ENCODE measurements at places on chromosomes 5 and 9.

- DNase-seq: no peak
Observed at GRCh38 chr9:77018058-77018968, 1.1 kb upstream of the FOXB2 start.

DNA sequence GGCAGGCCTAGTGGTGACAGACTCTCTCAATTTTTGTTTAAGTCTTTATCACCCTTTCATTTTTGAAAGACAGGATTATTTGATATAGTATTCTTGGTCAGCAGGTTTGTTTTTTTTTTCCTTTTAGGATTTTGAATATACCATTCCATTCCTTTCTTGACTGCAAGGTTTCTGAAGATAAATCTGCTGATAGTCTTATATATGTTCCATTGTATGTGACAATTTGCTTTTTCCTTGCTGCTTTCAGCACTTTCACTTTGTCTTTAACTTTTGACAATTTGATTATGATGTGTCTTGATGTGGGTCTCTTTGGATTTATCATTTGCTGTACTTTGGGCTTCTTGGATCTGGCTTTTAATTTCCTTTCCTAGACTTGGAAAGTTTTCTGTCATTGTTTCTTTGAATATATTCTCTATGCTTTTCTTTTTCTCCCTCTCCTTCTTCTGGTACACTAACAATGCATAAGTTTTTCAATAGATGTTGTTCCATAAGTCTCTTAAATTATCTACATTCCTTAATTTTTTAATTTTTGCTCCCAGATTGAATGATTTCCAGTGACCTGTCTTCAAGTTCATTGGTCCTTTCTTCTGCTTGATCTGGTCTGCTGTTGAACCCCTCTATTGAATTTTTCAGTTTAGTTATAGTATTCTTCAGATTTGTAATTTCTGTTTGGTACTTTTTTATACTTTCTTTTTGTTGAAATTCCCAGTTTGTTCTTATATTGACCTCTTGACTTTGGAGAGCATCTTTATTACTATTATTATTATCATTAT is 14.6 kb upstream of the FBXW2 start:
- DNase-seq: no peak

- DNase-seq: no peak
Observed at GRCh38 chr5:148458036-148458888, 74.5 kb downstream of the FBXO38 start.

DNA sequence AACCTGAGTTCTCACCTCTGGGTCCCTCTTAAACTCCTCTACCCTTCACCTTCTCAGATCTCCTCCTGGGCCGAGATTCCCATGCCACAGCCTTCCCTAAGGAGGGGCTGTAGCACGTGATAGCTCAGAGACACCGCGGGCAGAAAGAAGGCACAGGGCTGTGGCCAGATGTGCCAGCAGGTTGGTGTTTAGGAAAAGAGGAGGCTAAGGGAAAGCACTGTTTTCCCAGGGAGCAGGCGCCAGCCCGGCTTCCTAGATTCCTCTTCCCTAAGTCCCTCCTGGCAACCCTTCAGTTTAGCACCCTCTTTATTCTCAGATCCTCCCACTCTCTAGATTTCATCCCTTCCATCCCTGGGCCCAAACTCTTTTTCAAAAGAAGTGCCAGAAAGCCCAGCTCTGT is 59.4 kb upstream of the CCNG1 start:
- DNase-seq: no peak

- no peak for DNase-seq
Observed at GRCh38 chr9:88090151-88090581, 48.1 kb downstream of the SPATA31C2 start.

- no peak for DNase-seq
Observed at GRCh38 chr5:60903356-60903755, 41.5 kb downstream of the ERCC8 start.

DNA sequence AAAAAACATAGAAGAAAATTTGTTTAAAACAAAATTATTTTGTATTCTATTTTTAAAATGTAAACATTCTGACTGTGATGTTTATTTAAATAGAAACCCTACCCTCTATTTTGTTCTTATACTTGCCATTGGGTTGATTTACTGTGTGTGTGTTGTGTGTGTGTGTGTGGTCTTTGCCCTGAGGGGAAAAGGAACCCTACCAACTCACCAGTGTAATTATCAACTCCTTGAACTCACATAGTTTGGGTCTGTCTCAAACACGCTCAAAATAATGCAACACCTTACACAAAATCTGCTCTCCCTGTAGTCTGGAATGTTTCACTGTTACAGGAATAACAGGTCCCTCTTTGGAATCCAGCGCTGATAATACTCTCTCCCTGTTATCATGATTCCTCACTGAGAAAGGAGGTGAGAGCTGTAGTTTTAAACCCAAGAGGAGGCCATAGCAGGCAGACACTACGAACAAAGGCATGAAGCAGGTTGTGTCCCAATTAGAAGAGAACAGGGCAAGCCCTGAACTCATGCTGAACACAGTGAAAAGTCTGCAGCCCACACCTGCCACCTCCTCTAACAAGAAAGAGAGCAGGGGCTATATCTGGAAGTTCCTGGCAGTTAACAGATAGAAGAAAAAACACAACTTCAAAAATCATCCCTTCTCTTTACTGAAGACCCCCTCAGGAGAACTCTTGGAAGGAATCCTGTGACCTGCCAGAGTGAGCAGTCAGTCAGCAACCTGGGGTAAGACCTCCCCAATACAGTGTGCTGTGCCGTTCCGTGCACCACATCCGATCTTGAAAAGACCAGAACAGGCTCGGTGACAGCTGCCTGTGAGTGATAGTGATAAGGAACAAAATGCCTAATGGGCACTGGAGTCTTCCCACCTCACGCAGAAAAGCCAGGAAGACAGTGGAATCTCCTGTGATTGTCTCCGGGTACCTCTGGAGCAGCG is 608.1 kb upstream of the ADAMTS16 start:
- DNase-seq: peak; percentile 69

DNA sequence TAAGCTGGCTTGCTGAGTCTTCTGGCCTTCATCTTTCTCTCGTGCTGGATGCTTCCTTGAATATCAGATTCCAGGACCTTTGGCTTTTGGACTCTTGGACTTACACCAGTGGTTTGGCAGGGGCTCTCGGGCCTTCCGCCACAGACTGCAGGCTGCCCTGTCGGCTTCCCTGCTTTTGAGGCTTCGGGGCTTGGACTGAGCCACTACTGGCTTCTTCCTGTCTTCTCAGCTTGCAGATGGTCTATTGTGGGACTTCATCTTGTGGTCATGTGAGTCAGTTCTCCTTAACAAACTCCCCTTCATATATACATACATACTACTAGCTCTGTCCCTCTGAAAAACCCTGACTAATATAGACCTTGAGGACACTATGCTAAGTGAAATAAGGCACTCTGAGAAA is 78.3 kb upstream of the SSBP2 start:
- DNase-seq: no peak

DNA sequence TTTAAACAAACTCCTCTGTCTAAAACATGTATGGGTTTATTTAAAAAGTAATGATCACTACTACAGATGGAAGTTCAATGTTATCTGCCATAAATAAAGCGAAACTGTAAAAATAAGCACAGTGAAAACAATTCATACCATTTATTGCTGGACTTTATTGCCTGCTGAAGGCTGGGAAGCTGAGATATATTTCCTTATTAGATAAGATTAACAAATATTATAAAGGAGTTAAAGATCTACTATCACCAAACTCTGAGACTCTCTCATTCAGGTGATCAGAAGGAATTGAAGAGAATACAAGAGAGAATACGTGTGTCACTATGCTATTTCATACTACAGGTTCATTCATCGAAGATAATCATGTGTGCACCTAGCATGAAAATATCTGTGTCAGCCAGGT is 190.9 kb upstream of the ATP10B start:
- no peak for DNase-seq

GRCh38 chr9:79256691-79257213 is 315.0 kb upstream of the TLE4 start:
- DNase-seq: no peak

DNA sequence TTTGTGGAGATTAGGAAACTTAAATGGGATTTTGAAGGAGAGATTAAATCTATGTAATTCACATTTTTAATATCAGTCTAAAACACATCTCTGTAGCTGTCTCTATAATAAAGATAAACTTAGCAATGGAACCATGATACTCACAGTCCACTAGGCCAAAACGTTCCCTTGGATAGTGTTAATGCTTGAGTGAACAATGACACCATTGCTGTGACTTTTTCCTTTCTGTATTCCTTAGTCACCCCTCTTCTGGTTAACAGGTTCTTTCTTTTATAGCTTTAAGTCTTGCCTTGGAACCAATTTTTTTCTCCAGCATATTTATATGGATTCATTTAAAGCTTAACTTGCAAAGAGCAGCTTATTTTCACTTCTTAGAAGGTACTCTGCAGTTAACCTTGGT is 63.3 kb downstream of the INSL6 start:
- no peak for DNase-seq

DNA sequence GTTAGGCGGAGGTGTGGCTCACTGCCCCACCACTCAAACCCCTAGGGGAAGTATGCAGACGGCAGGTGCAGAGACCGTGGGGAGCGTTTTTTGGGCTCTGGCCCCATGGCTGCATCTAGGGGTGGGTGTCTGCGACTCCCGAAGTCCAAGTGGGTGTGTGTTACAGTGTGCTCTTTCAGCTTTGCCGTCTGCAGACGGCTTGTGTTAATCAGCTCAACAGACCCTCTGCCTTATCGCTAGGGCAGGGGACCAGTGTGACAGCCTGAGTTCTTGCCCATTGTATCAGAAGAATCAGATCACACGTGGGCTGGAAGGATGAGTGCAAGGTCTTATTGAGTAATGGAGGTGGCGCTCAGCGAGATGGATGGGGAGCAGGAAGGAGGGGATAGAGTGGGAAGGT is 162.8 kb downstream of the ENC1 start:
- DNase-seq: no peak

DNA sequence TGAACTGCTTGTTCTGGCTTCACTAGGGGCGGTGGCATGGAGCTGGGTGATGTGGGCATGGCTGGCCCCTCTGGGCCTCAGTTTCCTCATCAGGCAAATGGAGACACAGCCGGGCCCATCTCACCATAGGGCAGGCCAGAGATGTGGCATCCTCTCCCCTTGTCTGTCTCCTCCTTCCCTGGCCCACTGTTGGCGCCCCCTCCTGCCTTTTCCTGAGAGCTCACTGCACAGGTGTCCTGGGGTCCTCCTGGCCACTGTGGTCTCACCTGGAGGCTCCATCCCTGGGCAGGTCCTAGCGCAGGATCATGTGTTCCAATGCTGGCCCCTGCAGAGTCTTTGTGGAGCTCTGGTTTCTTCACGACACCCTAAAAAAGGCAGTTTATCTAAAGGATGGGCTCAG is 53.5 kb downstream of the NEK6 start:
- DNase-seq: no peak

DNA sequence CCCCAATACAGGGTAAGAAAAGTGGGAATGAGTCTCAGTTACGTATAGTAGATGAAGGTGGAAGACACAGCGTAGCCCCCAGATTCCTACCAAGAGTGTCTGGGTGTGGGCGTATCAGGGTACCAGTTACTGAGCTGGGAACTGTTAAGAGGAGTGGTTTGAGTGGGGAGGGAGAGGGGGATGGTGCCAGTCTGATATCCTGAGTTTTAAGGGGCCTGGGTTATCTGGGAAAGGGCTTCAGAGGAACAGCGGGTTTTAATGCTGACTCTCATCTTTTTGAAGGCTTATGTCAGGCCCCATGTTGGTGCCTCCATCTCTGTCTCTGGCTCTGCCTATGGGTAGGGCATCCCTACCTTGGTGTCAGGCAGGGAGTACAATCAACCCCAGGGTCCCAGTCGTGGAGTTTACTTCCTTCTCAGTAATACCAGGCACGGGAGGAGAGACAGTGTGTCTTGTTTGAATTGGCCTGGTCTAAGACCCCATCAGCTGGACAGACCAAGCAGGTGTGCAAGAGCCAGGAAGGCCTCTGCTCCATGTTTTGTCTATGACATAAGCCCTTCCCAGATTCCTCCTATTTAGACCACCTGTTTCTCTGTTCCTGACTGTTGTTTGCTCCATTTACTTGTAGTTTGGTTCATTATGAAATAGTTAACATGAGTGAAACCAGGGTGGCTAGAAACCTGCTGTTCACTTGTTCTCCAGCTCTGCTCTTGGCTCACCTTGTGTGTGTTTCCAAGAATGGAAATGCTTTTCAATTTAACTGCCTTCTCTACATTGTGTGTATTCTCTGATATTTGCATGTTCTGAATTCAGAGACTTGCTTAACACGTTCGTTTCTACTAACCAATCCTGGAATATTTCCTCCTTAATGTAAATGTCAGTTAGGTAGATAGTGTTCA is 125.6 kb downstream of the DAB2IP start:
- DNase-seq: no peak

DNA sequence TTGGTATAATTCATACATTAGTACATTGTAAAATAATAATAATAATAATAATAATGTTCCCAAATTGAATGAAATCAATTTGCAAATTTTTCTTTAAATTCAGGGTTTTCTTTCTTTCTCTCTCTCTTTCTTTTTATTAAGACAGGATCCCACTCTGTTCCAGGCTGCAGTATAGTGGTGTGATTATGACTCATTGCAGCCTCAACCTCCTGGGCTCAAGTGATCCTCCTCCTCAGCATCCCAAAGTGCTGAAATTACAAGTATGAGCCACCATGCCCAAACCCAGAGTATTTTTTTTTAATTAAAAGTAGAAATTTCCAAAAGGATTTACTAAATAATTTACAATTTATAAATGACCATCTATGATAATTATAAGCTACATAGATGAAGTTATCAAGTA is 117.7 kb downstream of the HOMER1 start:
- DNase-seq: no peak

DNA sequence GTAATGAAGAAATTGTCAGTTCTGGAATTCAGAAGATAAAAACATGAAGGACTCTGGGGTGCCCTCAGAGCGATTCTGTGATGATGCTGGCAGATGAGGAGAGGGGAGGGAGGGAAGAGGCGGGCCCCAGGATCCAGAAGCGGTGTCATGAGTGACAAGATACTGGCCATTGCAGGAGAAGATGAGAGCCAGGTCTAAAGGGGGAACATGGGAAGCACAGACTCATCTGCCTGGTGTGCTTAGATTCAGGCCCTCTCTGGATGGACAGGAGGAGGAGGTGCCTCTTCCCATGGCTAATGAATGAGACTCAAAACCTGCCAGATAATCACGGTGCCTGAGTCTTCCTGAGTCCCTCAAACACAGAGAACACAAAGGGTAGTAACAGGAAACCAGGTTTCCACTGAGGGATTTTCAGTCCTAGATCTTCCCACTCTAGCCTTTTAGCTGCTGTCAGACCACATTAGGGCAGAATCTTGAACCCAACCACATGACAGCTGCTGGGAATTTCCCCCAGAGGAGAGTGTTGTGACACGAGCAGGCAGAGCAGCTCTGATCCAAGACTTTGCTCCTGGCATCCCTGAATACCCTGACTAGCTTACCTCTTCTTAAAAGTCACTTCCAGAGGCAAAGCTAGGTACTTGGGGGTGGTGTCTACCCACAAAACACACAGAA is 28.2 kb upstream of the HSPA9 start:
- DNase-seq: no peak

GRCh38 chr9:74771262-74771585 is 116.5 kb downstream of the TRPM6 start:
- no peak for DNase-seq

GRCh38 chr5:180175015-180175431 is 34.0 kb downstream of the RASGEF1C start:
- DNase-seq: no peak

- no peak for DNase-seq
Observed at GRCh38 chr9:107033966-107034365, 171.0 kb downstream of the ZNF462 start.

All from SJSA1 (cell line).